Caudate nucleus (tissue), 63 donors: ENCODE measurements at places on chromosomes 7 and 10.

- no peak for DNase-seq
Observed at GRCh38 chr7:38502289-38502688, 128.9 kb downstream of the AMPH start.

GRCh38 chr10:34327184-34327583 lies 487.9 kb downstream of the PARD3 start:
- DNase-seq = no peak

DNA sequence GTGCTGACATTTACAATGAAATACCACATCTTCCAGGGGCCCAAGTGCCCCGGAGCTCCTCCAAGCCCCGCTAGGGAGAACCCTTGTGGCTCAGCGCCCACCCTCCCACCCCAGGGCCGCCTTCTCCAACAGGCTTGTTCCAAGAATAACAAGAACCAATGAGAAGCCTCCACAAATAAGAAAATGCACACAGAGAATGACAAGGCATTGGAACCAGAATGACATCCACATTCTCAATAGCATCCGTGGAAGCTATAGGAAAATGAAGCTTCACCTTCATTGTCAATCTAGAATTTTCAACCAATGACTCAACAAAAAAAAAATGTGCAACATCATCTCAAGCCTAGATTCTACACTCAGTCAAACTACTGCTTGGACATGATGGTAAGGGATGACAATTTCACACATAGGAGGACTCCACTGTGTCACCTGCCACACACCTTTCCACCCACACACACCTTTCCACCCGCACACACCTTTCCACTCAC lies 50.4 kb upstream of the PPP2R2D start:
- DNase-seq = no peak

- DNase-seq = no peak
Observed at GRCh38 chr10:96337106-96337505, 21.7 kb downstream of the OPALIN start.
